Stimulated activated CD4-positive, alpha-beta T cell treated with anti-CD3 and anti-CD28 coated beads, TNF-alpha, amount 100 ng/mL, for 24 hours (primary cell): ENCODE measurements at places on chromosomes 1 and 21.
A peak's percentile ranks its signal among the peaks of the same experiment; 100 is the strongest.

- no peak for DNase-seq
Measured at GRCh38 chr1:185096531-185096930, 51.2 kb downstream of the RNF2 start.

DNA sequence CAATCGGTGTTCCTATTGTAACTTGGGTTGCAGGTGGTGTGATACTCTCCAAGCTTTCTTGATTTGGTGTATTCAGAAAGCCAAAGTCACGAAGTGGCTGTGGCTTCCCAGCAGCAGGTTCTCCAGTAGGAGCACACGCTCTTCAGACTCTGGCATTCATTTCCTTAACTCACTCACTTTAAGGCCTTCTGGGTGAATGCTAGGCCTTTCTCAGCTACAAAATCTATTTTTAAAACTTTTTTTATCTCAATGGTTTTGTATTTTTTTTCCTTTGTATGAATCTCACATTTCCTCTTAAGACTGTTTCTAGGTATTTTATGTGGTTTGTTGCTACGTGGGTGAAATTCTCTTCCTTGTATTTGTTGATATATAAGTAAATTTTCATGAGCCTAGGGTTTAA, 22.9 kb upstream of the PKN2 start:
- DNase-seq: no peak

- DNase-seq: no peak
Measured at GRCh38 chr1:221435504-221435904, 306.4 kb downstream of the DUSP10 start.

GRCh38 chr1:87048237-87048636, 133.8 kb downstream of the HS2ST1 start:
- no peak for DNase-seq

GRCh38 chr1:181033128-181033798, 520 bp upstream of the MR1 start:
- no peak for DNase-seq

- DNase-seq: no peak
Measured at GRCh38 chr1:181488866-181489265, 5.5 kb downstream of the CACNA1E start.

GRCh38 chr21:28230559-28230958, 762.1 kb downstream of the LTN1 start:
- no peak for DNase-seq

GRCh38 chr1:167532964-167533824, 14.9 kb upstream of the CD247 start:
- DNase-seq: no peak

GRCh38 chr1:91997607-91998195, 32.1 kb upstream of the EPHX4 start:
- peak; percentile 24 for DNase-seq

DNA sequence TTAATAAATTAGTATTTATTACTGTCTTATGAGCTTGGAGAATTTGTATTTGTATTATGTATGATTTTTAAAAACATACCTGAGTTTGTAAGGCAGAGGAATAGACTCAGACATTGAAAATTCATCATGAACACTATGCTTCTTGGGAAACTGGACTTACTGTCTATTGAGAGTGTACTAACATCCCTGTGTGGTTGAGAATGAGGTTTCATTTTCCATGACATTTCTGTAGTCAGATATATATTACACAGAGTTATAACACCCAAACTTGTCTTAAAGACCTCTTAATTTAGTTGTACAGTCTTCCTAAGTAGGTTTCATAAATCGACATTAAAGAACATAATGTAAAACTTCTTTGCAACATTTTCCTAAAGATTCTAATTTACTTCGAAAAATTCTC, 30.0 kb downstream of the PPP2R5A start:
- no peak for DNase-seq

- DNase-seq: no peak
Measured at GRCh38 chr21:19130379-19131028, 726.9 kb upstream of the TMPRSS15 start.

GRCh38 chr1:43205671-43206070, 33.5 kb downstream of the CFAP57 start:
- no peak for DNase-seq

GRCh38 chr1:240090957-240091600, 604 bp upstream of the FMN2 start:
- no peak for DNase-seq

DNA sequence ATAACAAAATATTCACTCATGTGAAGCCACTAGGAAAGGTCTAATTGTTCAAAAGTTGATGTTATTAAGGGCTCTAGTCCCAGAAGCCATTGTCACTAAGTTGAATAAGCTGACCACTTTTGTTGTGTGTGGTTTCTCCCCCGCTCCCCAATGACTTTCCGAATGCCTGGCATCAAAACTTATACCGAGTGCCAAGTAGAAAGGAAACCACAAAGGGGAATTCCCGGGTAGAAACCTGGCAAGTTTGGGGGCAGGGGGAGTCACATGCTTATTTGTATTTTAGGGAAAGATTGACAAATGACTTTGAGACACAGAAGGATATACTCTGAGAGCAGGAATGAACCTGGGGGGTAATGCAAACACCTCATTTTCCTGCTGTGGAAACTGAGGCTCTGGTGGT, 154.1 kb downstream of the TGFBR3 start:
- peak; percentile 47 for DNase-seq

- DNase-seq: no peak
Measured at GRCh38 chr1:153375511-153375910, at the start of gene S100A12. S100A12 (minus strand) TSS chr1:153375621; CDS start chr1:153374592, 1,029 bp downstream.

- no peak for DNase-seq
Measured at GRCh38 chr1:192604979-192605620, 29.5 kb downstream of the RGS1 start.

DNA sequence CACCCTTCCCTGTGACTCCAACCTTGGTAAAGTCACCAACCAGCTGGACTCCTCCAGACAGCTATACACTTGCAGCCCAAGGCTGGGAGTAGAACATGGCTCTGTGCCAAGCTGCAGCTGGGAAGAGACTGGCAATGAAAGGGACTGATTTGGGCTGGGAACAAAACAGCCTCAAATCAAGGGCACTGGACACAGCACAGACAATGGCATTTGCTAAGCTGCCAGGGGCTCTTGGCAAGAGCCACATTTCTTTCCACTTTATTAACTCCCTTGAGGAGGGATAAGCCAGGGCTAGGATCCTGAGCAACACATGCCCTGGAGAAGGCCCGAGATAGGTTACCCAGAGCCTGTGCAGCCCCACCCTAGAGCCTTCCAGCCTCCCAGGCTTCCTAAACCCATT, 12.0 kb downstream of the SYT11 start:
- no peak for DNase-seq

DNA sequence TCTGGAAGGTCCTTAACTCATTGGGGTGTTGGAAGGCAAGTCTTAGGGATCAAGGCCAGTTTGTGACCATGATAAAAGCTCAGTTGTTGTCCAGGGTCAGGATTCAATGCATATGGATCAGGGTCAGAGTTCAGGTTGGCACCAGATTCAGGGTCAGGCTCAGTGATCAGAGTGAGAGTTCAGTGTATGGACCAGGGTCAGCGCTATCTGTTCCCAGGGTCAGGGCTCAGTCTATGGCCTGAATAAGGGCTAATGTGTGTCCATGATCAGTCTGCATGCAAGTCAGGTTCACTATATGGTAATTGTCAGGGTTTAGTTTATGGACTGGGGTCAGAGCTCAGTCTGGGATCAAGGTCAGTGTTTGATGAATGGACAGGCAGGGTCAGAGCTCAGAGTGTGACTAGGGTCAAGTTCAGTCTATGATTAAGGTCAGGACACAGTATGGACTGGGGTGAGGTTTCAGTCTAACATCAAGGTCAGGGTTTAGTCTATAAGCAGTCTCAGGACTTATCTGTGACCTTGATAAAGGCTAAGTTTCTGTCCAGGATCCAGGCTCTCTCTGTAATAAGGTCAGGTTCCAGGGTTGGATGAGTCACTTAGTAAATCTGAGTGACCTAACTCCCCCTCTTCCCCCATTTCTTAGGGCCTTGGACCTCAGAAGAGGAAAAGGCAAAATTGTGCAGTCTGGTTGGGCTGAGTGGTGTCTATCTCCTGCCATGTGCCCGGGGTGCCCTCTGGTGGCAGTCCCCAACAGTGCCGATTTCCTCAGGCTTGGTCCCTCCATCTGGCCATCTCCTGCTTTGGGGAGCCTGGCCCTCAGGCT, 23.8 kb downstream of the KNCN start:
- DNase-seq: peak; percentile 53

- DNase-seq: no peak
Measured at GRCh38 chr1:178344513-178345091, 152.2 kb downstream of the CLEC20A start.

GRCh38 chr1:228262475-228262874, 54.6 kb downstream of the OBSCN start:
- DNase-seq: no peak

DNA sequence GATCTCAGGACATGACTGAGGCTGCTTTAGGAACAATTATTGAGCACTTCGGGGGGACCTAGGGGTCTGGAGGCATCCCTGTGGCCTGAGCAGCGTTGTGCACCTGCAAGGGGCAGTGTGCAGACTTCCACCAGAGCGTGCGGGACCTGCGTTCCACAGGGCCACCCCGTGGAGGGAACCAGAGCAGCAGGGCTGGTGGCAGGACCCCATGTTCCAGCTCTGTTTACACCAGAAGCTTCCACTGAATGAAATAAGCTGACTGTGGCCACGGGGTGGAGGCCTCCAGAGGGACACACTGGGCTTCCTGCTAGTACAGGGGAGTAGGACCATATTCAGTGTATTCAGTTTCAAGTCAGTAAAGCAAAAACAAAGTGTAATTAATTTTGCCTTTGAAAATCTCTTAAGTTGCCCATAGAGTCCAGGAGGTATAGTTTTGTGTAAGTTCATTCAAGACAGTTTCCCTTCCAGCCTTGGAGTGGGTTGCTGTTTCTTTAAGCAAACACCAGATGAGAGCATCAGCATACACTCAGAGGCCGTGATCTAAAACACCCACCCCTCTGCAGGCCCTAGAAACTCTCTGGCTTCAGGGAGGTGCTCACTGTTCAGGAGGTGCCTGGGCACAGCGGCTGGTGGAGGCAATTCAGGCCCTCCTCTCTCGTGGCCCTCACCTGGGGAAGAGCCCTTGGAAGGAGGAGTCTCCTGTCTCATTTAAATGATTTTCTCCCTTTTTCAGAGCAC, 16.6 kb downstream of the SLC1A7 start:
- DNase-seq: no peak
